ENCODE measurements at places on chromosomes 7 and 10.

DNA sequence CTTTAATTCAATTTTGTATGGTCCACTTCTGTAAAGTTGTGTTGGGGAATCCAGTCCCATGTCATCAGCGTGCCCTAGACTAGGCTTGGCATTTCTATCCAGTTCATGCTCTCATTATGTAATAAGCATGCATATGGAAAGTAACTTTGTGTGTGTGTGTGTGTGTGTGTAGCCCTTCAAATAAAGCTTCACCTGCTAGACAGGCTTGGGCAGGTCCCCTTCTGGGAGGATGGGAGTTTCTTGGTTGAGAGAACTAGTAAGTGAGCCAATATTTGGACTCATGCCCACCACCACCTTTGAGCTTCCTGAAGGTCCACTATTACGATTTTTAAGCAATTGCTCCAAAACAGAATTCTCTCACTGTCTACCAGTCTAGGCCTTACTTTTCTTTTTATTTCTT is 6.9 kb downstream of the BZW2 start:
- DNase-seq = no peak

DNA sequence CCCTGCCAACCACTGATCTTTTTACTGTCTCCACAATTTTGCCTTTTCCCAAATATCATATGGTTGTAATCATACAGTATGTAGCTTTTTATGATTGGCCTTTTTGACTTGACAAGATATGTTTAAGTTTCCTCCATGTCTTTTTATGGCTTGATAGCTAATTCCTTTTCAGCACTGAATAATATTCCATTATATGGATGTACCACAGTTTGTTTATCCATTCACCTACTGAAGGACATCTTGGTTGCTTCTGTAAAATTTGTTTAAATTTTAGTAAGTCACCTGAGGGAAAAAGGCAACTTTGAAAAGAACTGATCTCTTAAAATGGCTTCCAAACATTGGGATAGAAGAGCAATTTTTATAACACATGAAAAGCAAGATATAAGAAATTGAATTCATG is 43.5 kb downstream of the ATRNL1 start:
- no peak for DNase-seq

- DNase-seq = no peak
Measured at GRCh38 chr7:110856704-110857103, 234.2 kb upstream of the LRRN3 start.

DNA sequence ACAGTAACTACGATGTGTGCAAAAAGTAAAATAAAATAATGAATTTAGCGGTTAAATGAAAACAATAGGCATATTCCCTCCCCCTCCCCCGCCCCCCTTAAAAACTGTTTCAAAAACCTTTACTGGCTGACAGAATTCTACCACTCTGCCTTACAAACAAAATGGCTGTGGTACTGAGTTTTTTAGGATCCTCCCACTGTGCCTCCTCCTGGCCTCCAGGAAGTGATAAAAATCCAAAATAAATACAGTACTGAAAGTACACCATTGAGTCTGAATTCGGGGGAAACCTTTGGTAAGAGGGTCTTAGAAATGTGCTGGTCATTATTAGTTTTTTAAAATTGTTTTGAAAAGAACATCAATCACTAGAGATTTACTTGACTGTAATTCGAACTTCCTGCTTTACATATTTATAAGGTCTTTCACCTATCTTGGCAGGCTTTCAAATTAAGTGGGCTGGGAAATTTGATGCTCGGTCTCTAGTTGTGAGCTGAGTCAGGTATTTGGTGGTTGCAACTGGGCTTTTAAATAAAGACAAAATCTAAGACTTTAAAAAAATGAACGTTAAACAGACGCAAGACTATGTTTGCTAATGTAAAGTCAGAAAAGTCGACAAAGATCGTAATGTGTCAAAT is 32.5 kb upstream of the EPC1 start:
- DNase-seq = no peak

DNA sequence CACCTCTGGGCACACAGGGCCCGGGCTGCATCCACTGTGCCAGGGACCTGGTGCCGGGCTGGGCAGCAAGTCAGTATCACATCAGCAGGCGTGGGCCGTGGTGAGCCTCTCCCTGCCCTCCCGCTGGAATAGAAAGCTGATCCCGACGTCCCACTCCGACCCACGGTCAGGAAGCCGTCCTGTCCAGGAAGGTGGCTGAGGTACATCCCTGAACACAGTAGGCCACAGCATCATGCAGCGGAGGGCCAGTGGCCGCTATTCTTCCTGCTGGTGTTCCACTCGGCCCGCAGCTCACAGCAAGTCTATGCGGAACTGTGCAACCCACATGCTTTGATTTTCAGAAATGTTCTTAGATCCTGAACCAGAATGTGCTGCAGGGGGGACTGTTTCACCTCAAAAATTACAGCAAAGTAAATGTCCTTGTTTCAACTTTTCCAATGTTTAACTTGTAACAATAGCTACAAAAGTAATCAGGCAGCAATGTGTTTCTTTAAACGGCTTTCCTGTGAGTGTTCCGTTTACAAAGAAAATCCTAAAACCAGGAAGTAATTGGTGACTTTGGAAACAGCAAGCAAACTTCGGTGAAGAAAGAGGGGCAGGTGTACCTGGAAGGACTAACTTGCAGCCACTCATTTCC is 676 bp upstream of the GPR146 start:
- no peak for DNase-seq

Measured in kidney (tissue), 22 donors.